ENCODE measurements at places on chromosomes 6 and 20. TPM values are rescaled to one million over a fixed set of nuclear protein-coding genes. Genes with fewer than 3 reads are reported as not detected.

Gene EEF1A2
- total RNA-seq = 0.67 TPM

Gene NECAB3
- 56.2 TPM for total RNA-seq

Gene DDX43
- total RNA-seq = 2.5 TPM

Gene TCFL5
- 7.8 TPM for total RNA-seq

Gene RBBP9
- total RNA-seq = 14.0 TPM

Gene KHDC1L
- total RNA-seq = not detected

Gene ENPP5
- 7.3 TPM for total RNA-seq

Gene SMLR1
- total RNA-seq = not detected

Gene KCNG1
- total RNA-seq = not detected

Gene R3HDML
- total RNA-seq = not detected

Gene MEI4
- total RNA-seq = not detected

Gene SIM1
- total RNA-seq = not detected

Gene ZNF337
- 14.6 TPM for total RNA-seq

Gene OPRM1
- total RNA-seq = not detected

Gene PRKN
- total RNA-seq = 2.7 TPM

Gene LST1
- 68.1 TPM for total RNA-seq

Gene TFAP2C
- 5.2 TPM for total RNA-seq

Gene ZKSCAN3
- total RNA-seq = 7.3 TPM

Gene CCDC170
- total RNA-seq = 0.55 TPM

Gene MARCKS
- total RNA-seq = 73.4 TPM

Gene C6orf52
- total RNA-seq = not detected

Measured in upper lobe of right lung (tissue), 1 donor.